ENCODE measurements at places on chromosomes 16 and 17.

DNA sequence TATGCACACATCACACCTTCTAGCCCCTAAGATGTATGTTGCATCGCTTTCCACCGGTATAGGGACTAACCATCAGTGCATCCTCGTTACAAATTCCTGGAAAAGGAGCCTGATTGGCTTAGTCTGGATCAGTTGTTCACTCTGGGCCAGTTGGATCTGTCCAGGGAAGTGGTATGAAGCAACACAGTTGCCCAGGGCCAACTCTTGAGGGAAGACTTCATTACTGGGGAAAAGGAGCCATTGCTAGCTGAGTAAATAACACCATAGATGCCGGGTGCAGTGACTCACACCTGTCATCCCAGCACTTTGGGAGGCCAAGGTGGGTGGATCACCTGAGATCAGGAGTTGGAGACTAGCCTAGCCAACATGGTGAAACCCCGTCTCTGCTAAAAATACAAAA is 275.2 kb upstream of the RBFOX1 start:
- DNase-seq = no peak

- no peak for DNase-seq
These were observed 4.5 kb upstream of the NAT9 start for GRCh38 chr17:74780443-74781238.

DNA sequence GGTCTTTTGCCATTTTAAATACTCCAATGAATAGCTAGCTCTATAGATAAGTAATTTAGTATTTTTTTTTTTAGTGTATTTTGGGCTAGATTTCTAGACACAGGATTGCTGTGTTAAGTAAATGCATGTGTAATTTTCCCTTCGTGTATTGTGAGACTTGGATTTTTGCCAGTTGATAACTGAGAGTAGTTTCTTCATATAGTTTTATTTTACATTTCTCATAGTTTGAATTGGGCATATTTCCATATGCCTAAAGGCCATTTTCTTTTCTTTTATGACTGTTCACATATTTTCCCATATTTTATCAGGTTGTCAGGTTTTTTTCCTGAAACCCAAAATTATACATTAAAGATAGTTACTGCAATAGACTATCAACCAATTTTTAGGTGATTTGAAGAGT is 59.4 kb downstream of the BPTF start:
- no peak for DNase-seq

DNA sequence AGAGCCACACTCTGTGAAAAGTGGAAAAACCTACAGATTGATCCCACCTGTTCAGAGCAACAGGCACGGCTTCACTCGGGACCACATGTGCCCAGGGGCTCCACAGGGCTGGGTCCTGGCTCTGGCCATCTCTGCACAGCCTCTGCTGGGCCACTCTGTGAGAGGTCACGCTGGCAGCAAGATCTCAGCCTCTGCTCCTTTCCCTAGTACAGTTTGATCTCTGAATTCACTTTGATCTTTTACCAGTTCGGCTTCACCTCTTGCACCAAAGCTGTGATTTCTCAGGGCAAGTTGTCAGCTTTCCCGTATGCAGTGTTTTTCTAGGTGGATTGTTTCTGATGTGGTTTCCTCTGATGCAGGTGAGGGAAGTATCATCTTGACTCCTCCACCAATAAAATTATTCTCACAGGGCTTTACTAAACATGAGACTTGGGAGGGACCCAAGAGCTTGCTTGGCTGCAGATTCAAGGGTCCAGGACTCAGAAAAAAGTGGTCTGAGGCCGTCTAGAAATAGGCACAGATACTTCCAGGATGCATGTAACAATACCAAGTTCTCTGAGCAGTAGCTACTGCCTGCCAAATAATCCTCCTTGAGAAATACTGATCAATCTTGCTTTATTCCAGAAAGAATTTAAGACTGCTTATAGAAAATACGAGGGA is 24.0 kb upstream of the ALDH3A1 start:
- DNase-seq = no peak

GRCh38 chr16:79286646-79287423 is 313.7 kb downstream of the MAF start:
- peak; percentile 60 for DNase-seq

GRCh38 chr17:11241611-11242226 is 706 bp downstream of the SHISA6 start:
- DNase-seq = no peak

- no peak for DNase-seq
These were observed 45.0 kb downstream of the CDH13 start for GRCh38 chr16:82671741-82672140.

- no peak for DNase-seq
These were observed 27.9 kb downstream of the IRX6 start for GRCh38 chr16:55351936-55352335.

DNA sequence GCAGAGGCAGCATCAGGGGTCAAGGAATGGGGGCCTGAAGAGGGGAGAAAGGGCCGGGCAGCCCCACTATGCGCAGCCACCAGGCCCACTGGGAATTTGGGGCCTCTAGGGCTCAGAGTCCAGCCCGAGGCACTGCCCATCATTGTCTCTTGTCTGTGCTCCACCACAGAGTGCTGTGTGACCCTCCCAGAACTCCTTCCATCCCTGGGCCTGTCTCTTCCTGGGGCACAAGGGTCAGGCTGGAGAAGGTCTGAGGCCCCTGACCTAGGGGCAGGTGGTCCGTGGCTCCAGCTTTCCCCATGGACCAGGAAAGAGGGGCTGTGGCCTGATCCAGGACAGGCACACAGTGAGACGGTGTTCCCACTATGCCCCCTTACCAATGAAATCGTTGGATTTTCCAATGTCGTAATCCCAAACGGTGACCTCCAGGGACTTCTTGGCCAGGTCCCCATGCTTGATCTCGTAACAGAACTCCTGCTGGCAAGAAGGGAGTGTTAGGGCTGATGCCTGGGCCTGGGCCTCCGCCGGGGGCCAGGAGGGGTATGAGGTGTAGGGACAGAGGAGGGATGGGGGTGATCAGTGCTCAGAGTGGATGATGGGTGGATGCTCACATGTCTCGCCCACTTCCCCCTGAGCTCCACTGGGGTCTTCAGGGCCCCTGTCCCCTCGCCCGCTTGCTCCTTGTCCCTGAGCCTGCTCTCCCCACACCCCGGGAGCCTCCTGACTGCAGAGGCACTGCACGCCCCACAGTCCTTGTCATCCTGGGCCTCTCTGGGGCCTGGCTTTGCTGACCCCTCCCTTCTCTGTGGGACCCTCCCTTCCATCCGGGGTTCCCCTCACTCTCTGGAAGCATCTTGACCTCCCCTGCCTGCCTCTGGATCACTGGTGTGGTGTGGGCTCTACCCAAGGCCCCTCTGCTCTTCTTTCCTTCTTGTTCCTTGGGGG is 10.7 kb downstream of the SCGB1C2 start:
- no peak for DNase-seq

GRCh38 chr17:62671553-62671952 is 44.1 kb downstream of the MRC2 start:
- no peak for DNase-seq

DNA sequence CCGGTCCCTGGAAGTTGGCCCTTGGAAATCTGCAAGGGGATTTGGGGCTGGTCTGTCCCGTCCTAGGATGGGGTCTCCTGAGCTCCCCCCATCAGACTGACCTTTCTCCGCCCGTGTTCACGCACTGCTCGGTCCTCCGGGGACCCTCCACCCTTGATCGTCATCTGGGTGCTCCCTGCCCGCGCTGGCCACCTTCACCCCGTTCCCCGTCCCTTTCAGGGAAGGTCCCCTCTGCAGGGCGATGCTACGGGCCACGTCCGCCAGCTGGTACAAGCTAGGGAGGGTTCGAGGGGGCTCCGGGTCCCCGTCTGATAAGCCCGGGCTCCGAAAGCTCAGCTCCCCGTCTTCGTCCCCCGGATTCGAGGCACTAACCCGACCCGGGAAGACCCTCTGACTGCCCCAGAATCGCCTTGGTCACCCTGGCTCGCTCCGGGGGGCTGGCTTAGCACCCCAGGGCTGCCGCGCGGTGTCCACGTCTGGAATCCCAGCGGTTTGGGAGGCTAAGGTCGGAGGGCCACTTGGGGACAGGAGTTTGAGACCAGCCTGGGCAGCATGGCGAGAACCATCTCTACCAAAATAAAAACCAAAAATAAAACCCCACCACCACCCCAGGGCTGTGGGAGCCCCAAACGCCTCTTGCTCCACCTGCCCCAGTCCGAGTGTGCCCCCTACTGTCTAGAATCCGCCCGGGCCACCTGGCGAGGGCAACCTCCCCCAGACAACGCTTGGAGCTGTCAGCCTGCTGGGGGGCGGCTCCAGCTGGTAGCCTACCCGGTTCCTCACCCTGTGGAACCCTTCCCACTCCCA is 1.1 kb upstream of the SLC43A2 start:
- DNase-seq = no peak

DNA sequence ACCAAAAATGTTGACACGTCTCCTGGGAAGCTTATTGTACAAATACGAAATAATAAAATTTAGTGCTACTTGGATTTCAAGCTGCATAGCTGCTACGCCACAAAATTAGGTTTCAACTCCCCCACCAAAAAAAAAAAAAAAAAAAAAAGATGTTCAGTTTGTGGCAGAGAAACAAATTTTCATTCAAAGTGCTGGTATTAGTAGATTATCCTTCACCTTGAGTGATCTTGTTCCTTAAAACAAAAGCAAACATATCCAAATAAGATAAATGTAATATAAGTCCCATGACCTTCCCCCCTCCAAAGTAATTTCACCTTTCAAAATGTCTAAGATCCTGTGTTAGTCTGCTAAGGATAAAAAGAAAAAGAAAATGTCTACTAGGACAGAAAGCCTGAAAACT is 2.2 kb downstream of the TOB1 start:
- DNase-seq = no peak

GRCh38 chr16:88353691-88354090 is 29.1 kb upstream of the ZNF469 start:
- no peak for DNase-seq

- DNase-seq = no peak
These were observed 47.4 kb downstream of the CYB561 start for GRCh38 chr17:63398680-63399079.

DNA sequence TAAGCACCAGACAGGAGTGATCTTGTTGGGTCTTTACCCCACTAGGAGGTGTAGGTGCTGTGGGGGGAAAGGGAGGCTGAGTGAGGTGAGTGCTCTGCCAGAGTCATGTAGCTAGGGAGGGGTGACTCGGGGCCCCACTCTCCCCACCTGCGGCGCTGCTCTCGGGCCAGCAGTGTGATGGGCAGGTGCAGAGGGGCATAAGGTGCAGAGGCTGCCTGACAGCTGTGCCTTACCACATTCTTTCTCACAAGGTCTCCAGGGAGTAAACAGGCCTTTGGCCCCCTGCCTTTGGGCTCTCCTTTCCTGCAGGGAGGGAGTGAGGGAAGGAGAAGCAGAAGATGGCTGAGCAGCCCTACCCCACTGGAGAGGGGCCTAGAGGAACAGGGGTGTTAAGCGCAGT is 4.5 kb upstream of the CNP start:
- DNase-seq = no peak

DNA sequence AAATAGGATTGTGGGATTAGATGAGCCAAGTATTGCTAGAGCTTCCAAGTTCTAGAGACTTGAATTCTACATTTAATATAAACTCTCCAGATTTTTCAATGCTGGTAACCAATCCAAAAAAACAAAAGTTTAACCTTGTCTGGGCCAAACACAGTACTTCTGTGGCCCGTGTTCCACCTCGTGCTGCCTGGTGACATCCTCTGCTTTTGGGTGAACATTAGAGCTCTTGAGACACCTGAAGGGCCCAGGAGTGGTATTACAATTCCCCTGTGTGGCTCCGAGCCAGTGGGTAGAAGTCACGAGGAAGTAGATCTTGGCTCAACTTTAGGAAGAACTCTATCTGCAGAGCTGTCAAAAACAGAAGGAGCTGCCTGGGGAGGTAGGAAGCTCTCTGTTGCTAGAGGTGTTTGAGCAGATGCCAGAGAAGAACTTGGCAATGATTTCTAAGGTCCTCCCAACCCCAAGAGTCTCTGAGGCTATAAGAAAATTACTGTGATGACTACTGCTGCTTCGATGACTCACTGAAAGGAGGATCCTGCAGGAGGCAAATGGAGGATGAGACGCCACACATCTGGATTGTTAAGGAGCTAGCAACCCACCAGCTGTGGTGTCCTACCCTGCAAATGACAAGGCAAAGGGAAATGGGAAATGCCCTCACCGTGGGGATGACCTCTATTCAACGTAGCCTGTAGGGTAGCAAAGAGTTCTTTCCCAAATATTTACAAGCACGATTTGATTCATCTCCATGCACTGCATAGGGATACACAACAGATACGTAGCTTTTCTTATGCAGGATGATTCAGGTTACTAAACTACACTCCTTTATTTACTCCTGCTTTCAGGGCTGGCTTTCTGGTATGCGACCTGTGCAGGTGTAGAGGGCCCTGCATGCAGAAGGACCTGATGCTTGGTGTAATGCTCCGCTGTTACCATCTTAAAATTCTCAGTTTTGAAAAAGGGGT is 45.8 kb upstream of the GAS7 start:
- DNase-seq = no peak

DNA sequence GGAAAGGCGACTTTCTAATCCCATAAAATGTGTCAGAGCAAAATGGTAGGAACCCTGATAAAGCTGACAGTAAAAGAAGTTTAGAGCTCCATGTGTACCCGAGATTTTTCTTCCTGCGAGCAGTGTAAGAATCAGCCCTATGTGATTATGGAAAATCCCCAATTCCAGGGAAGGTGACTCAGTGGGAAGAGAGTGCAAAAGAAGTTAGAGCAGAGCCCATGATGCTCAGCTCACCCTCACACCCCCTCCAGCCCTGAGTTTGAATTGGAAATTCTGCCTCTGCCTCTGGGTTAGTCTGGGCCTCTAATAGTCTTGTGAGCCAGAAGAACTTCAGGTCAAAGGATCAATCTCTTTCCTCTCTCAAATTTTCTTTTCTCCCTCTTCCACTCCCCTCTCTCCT is 12.5 kb downstream of the C17orf78 start:
- no peak for DNase-seq

DNA sequence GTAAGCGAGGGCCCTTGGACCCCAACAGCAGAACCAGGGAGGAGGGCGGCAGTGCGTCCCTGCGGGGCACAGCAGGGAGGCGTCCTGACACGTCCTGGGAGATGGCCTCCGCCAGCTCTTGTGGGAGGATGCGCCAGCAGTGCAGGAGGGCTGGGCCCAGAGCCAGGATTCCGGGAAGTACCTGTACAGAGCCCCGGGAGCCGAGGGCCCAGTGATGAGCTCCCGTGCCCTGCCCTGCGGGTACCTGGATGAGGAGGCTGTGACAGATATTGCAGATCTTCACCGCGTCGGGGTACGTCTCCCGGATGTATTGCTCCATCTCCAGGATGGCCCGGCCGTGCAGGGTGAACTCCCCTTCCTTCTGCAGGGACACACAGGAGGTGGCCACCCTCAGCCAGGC is 23.1 kb downstream of the KDM8 start:
- DNase-seq = peak; percentile 34

- DNase-seq = no peak
These were observed 43.4 kb upstream of the SLC38A10 start for GRCh38 chr17:81338274-81339190.

Data from NCI-H2081 (cell line).